Inflammatory macrophage treated with lipopolysaccharide for 4 hours (primary cell): ENCODE measurements at places on chromosomes 1 and 21.

DNA sequence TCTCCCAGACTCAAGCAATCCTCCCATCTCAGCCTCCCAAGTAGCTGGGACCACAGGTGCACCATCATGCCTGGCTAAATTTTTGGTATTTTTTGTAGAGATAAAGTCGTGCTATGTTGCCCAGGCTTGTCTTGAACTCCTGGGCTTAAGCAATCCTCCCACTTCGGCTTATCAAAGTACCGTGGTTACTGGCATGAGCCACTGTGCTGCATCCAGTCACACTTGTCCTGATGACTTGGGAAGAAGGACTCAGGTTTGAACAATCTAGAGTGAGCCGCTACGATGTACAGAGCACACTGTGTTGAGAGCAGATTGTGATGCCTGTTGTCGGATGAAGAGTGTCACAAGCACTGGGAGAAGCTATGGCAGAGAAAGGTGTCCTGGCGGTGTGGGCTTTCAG, 27.2 kb downstream of the RNF187 start:
- DNase-seq, result no peak

GRCh38 chr1:203656796-203657747, 30.4 kb downstream of the ATP2B4 start:
- DNase-seq, result peak; percentile 55

DNA sequence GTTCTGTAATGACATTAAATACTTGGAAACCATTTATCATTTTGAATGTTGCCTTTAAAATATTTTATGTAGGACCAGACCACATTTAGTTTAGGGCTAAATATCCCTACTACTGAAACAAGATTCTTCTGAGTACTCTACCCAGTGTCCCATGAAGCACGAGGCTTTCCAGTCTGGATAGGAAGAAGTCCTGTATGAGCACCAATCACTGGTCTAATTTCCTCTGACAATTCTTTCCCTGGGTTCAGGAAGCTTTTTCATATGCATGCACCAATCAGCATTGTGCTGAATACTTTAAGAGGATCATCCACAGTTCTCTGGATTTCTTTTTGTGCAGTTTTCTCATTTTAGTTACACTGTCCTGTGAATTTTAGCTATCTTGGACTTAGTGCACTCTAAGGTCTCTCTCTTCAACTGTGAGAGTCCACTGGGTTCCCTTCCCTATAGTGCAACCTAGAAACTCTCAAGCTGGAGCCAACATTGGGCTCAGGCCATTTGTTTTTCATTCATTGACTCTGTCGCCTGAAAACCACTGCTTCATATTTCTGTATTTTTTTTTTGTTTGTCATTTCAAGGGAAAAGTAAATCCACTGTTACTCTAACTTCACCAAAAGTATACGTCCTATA, 45.9 kb downstream of the TUT4 start:
- no peak for DNase-seq

- no peak for DNase-seq
These were observed 115.4 kb downstream of the DMRTB1 start for GRCh38 chr1:53574621-53575020.

DNA sequence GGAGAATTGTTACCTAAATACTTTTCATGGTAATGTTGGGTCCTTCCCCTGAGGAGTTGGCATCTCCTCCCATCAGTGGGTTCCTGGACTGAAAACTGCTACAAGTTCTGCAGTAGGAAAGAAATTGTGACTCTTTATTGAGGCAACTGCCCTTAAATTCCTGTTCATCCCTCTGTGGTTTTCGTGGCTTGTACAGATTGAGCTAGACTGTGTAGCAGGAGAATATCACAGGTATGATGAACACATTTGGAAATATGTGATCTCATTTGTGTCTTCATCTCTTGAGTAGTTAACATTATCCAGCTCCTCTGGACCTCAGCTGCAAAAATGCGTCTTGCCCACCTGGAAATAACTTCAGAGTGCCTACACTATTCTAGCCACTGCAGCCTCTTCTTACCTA, 390.6 kb downstream of the PTPRC start:
- no peak for DNase-seq

GRCh38 chr1:31707711-31708110, 3.9 kb upstream of the COL16A1 start:
- DNase-seq, result peak; percentile 90

DNA sequence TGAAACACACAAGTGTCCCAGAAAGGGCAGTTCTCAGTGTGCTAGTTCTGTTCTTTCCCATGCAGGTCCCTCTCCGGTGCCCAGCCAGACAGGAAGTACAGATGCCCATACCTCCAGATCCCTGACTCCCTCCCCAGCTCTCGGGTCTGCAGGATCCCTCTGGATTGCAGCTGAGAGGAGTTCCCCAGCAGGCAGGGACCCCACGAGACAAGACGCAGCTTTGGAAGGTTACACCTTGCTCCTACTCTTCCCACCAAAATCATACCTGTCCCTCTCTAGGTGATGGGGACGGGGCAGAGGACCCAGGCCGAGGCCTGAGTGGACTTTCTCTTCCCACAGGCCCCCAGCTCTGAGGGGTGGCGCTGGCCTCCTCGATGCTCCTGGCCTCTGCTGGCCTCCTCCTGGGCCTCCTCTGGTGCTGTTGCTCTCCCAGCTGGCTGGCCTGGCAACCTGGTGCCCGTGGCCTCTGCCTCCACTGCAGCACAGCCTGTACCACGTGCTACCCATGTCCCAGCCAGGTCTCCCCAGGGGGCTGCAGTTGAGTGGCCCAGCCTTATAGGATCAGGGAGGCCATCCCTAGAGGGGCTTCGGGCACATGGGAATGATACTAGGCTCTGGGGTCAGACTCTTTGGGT, 9.4 kb downstream of the LDLRAD2 start:
- no peak for DNase-seq

DNA sequence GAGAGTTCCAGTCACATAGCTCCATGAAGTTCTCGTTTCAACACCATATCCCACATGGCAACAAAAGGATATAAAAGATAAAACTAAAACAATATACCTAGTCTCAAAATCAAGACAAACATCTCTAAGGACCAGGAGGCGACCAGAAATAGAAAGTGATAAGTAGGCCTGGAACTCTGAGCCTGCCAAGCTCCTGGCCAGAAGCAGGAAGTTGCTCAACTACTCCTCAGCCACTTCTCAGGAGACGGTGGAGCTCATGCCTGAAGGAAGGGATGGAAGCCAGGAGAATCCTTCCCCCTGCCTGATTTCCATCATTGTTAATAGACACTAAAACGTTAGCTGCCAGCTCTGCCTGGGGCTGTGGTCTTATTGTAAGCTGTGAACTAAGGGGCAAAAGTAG, 94.7 kb downstream of the DISP1 start:
- no peak for DNase-seq
